Gastrocnemius medialis (tissue), 4 donors: ENCODE measurements at places on chromosomes 3 and 15.

DNA sequence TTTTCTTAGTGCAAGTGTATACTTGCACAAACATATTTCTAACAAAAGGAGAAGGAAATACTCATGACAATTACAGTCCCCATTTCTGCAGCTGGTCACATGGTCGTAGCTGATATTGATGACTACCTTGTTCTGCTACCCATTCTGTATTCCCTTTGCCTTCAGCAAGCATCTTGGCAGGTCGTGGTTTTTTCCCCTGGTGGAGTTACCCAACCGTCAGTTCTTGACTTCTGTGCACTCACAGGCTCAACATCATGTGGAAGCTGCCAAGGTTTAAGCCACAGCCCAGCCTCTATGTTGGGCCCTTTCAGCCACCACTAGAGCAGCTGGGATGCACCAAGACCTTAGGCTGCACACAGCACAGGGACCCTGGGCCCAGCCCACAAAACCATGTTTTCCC, 56.1 kb downstream of the VGLL3 start:
- no peak for DNase-seq

DNA sequence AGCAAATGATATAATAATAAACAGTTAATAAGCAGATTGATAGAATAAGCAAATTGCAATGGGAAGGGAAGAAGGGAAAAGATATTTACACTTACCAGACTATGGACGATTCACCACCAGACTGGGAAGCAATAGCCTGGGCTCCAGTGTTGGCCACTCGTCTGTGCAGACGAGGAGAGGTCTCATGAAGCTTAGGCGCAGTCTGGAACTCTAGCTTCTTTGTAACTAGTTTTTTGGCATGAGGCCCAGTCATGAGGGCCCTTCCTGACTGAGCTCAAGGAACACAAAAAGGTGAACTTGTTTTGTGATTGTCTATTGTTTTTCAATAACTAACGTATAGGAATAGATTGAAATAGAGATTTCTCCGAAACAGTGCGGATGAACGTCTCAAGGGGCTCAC, 63.3 kb upstream of the GATM start:
- no peak for DNase-seq

GRCh38 chr15:77632534-77633133, at the start of gene LINGO1:
TSS of gene LINGO1 (minus strand) at chr15:77632912. CDS start at chr15:77632315, 597 bp downstream.
- no peak for DNase-seq

DNA sequence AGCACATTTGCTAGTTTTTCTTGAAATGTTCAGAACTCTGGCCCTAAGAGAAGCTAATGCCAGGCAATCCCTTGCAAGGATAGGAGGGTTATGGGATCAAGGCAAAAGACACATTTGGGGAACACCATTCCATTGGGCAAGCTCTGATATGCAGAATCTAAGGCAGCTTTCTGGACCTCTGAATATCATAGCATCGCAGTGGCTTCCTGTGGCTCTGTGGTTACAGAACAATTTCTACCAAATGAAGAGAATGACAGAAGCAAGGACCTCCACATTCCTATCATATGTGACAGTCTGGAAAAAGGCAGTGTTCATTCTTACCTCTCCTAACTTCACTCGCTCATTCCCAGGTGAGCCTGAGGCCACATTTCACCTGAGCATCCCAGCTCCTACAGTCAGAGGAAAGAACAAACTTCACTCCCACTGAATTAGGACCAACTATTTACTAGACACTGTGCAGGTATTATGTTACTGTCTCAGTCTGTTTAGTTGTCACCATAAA, 836.1 kb upstream of the CFAP20DC start:
- no peak for DNase-seq

DNA sequence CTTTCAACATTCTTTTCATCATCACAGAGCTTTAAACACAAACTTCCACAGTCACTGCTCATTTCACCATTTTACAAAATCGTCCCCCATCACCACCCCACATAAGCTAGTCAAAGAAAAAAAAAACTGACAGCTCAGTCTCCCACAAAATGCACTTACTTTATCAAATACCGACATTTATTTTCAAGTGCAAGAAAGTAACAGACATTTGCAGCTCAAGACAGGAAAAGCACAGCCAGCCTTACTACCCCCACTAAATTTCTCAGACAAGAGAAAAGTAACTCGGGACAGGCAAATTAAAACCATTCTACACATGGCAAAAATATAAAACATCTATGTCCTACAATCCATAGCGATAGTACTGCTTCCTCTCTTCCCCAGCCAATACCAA, 402.4 kb downstream of the SHQ1 start:
- DNase-seq, result no peak
